ENCODE measurements at places on chromosomes 2 and 18.

- DNase-seq: no peak
Observed at GRCh38 chr2:226655871-226656270, 143.7 kb downstream of the IRS1 start.

DNA sequence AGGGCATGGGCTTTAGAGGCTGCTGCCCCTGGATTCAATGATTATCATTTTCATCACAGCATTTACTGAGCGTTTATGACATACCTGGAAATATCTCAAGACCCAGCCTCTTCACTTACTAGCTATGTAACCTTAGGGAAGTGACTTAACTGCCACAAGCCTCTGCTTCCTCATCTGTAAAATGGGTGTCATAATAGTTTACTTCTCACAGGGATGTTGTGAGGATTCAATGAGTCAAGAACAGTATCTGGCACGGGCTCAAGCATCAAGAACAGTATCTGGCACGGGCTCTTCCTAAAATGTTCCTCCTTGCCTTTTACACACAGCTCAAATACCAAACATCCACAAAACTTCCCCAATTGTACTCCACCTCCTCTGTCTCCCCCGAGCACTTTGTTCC is 31.4 kb downstream of the LGALSL start:
- no peak for DNase-seq

- peak; percentile 57 for DNase-seq
Observed at GRCh38 chr2:157404363-157404762, 39.5 kb downstream of the CYTIP start.

DNA sequence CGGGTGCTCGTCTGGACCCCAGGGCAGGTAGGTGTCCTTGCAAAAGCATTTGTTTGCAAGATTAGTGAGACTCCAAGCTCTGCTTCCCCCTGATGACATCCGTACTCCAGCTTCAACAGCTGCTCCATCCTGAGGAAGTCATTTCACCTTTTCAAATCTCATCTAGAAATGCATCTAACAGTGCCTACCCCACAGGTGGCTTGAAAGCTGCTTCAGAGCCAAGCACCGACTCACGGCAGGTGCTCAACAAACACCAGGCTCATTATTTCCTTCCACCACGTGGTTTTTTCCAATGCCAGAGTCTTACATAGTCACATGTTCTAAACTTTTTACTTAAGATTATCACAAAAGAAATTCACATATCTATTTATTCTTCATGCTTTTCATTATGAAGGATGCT is 31.9 kb downstream of the CNGA3 start:
- DNase-seq: no peak

DNA sequence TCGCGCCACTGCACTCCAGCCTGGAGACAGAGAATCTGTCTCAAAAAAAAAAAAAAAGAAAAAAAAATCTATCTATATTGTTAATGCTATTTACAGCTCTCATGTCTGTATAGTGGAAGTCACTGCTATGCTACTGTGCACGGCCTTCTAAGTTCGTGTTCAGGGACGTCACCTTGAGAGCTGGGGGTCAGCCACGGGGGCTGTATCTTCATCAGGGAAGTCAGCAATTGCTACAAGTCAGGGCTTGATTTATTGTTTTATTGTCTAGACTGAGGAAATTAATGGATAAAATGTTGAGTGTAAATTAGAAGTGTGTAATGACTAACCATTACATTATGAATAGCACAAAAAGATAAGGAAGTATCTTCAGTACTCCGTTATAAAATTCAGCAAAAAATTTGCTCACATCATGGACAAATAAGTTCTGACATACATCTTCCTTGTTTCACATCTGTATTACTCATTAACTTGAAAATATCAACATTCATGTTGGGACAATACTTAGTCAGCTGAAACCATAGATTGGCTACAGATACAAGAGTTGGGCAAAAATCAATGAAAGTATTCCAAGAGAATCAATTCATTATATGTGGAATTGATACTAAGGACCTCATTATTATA is 136.6 kb upstream of the SEC11C start:
- DNase-seq: no peak
